ENCODE measurements at places on chromosomes 13 and 19.

DNA sequence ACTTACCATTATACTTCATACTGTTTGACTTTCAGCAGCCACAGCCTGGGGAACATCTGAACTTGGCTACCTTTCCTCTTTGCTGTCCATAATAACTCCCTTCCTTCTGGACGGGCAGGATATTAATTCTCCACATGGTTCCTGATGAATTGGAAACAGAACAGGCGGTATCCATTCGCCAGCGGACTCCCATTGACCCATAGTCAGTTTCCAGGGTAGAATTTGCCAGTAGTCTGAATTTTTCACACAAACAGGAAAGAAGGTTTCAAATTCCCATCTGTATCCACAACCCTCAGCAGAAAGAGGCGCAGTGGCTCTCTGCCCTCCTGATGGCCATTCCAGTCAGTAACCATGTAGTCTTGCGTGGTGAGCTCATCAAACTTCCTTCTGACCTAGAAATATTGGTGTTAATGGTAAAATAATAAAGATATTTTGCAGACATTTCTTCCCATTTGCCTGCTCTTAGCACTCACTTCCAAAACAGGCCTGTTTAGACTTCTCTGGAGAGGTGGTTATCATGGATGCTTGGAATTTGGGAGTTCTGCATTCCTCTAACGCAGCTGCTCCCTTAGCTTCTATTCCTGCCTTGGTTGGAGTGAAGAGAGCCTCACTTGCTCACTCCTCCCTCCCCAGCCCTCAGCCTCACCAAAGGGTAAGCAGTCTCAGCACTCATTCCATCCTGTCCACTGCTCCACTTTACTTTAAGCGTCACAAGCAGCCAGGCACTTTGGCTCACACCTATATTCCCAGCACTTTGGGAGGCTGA lies 75.0 kb upstream of the OXGR1 start:
- DNase-seq: no peak

- DNase-seq: no peak
Observed at GRCh38 chr13:113527272-113527958, 36.9 kb upstream of the DCUN1D2 start.

DNA sequence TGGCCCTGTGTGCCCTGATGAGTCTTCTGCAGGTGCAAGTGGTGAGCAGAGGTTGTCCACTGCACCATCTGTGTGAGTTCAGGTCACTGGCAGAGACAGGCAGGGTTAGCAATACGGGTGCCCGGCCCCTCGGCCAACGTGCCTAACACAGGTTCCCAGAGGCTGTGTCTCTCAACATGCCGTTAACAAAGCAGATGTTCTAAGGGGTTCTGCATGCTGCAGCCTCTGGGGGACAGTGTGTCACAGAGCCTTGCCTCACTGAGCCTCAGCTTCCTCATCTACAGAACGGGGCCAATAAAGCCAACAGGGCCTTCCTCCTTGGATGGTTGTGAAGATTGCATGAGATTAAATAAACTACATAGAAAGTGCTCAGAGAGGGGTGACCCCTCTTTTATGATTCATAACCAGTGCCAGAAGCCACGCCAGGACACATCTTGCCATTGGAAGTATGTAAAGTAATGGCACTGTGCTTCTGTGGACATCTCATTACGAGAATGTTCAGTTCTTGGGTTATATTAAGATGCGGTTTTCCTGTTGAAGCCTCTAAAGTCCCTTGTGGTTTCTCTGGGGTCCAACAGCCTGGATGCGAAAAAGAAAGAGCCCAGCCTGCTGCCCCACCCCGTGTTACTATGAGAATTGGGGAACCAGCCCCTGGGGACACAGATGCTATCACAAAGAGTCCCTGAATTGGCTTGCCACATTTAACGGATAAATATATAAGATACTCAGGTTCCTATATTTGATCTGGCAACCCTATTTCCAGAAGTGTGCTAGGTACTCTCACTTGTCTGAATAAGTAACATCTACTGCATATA lies 11.2 kb upstream of the ARHGEF18 start:
- DNase-seq: no peak

DNA sequence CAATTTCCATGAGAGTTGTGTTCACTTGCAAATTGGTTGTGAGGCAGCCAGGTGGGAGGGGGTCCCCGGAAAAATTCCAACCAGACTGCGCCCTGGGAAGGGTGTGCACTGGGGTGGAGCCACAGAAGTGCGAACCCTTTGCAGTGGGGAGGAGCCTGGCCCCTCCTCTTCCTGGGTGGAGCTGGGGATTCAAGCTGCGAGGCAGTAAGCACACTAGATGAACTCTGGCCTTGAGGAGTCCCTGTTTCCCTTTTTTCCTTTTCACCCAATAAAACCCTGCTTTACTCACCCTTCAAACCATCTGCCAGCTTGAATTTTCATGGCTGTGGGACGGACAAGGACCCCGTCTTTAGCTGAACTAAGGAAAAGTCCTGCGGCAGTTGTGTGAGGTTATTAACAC lies 31.0 kb upstream of the MBNL2 start:
- no peak for DNase-seq

DNA sequence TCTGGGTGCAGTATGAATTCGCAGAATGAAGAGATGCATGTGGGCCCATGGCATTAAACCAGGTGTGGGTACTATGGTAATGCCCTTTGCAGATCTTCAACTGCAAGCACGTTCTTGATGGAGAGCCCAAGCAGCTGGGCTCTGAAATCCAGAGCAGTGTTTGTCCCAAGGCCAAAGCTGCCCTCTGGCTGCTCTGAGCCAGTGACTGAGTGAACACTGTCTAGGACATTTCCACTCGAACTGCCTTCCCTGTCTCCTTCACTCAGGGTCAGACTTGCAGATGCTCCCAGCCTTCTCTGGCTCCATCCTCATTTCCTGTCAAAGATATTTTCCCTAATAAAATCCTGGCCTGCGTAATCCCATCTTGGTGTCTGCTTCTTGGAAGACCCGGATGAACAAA lies 80.2 kb upstream of the GJB6 start:
- DNase-seq: no peak

DNA sequence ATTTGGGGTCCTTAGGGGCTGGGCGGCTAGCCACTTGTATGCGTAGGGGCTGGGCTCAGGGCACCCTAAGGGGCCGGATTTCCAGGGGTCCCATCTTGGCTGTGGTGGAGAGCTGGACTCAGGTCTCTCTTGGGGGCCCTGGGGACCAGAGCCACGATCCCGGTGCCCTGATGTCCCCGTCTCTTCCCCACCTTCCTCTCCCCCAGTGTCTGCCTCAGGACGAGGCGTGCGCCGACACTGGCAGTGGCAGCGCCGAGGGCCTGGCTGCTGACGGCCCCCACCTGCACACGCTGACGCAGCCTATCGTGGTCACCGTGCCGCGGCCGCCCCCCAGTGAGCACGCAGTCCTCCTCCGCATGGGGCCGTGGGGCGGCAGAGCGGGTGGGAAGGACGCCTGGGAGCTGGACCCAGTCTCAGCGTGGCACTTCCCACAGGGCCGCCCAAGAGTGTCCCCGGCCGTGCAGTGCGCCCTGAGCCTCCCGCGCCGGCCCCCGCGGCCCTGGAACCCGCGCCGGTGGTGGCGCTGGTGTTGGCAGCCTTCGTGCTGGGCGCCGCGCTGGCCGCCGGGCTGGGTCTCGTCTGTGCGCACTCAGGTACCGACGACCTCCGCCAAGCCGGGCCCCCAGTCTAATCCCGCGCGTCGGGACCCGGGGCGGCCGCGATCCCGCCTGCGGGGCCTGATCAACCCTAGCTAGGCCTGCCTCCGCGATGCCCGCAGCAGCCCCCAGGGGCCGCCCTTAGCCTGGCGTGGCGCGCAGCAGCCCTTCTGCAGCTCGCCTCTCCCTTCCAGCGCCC lies 2.7 kb upstream of the SNAPC2 start:
- no peak for DNase-seq

- no peak for DNase-seq
Observed at GRCh38 chr13:113995051-113995601, 21.2 kb upstream of the C13orf46 start.

GRCh38 chr19:750640-751423 lies at the start of gene MISP:
TSS of gene MISP (plus strand) at chr19:751112. CDS start at chr19:756947, 5,835 bp downstream.
- DNase-seq: no peak

DNA sequence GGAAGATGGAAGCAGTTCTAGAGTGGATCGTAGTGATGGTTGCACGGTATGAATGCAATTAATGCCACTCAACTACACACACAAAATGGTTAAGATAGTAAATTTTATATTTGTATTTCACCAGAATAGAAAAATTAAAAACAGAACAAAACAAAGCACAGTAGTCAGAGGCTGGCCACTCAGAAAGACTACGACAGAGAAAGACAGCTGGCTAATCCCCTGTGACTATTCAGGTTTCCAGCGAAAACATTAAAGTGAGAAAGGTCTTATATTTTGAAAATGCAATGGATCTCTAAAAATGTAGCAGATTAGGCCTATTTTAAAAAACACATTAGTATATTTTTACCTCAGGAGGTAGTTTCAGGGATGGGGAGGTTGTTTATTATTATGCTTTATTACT lies 131.3 kb upstream of the POSTN start:
- no peak for DNase-seq

Measured in stimulated activated CD4-positive, alpha-beta T cell treated with anti-CD3 and anti-CD28 coated beads, Interleukin-1b, Interleukin-23, amount 100 ng/mL, for 1 hour (primary cell).